8988T (cell line): ENCODE measurements at places on chromosomes 13 and 19.

DNA sequence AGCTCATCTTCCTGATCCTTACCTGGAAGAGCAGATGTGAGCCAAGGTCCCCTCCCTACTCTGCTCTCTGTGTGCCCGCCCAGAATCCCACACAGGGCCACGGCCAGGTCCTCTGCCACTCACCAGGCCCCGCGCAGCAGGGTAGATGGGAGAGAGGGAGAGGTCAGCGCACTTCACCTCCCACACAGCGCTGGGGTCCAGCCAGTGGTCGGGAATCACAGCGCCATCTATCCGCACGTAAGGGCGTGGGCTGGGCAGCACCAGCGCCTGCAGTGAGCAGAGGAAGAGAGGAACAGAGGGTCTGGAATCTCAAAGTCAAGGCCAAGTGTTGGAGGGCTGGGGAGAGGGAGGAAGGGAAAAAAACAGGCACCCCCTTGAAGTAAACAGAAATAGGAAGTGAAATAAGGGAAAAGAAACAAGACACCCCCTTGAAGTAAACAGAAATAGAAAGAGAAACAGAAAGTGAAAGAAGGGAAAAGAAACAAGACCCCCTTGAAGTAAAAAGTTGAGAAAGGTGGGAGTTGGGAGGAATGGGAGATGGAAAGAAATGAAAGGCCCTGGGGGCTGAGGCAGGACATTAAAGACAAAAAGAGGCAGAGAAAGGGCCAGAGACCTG is 7.0 kb upstream of the PLA2G4C start:
- DNase-seq: no peak

- no peak for DNase-seq
Measured at GRCh38 chr19:14339741-14340140, 41.5 kb upstream of the ADGRE5 start.

GRCh38 chr13:79403113-79403512 is 2.9 kb downstream of the RBM26 start:
- no peak for DNase-seq

DNA sequence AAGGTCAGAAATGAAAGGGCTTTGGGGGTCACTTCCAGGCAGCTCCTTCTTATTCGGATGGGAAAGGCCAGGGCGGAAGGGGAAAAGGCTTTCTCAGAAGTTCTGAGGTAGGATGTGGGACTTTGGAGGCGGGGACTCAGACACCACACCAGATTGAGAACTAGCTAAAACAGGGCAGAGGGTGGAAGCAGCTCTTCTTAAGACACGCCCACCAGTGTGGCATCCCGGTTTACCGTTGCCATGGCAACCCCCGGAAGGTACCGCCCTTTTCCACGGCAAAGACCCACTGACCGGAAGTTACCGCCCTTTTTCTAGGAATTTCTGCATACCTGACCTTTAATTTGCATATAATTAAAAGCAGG is 3.8 kb upstream of the LILRA5 start:
- DNase-seq: no peak

DNA sequence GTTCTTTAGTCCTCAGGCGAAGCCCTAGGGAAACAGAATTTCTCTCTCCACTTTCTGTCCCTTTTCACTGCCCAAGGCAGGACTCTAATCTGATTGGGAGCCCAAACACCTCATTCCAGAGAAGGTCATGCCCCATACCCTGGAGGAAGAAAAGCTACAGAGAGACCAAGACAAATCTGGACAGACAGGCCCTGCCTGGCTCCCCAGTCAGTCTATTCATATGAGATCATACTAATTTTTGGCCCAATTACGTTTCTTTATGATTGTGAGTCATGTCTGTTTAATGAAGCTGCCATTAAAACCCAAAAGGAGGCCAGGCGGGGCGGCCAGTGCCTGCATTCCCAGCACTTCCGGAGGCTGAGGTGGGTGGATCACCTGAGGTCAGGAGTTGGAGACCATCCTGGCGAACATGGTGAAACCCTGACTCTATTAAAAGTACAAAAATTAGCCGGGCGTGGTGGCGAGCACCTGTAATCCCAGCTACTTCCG is 3.3 kb upstream of the AP3D1 start:
- no peak for DNase-seq

DNA sequence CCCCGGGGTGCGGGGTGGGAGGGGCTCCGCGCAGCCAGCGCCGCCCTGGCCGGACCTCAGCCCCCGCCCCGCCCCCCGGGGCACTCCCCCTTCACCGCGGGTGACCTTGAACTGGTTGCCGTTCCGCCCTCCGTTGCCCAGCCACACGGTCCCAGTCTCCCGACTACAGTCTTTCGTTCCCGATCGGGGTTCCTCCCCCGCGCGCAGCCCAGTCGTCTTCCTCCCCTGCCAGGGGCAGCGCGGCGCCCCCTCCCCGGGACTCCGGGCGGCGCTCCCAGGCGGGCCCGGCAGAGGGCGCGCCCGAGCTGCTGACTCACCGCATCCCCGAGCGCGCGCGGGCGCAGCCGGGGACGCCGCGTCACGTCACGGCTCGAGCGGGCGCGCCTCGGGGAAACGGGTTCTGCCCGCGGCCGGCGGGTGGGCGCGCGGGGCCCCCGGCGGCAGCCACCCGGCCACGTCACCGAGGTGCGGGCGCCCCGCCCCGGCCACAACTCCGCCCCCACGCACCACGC is 459 bp downstream of the MIDN start:
- DNase-seq: peak; percentile 93

DNA sequence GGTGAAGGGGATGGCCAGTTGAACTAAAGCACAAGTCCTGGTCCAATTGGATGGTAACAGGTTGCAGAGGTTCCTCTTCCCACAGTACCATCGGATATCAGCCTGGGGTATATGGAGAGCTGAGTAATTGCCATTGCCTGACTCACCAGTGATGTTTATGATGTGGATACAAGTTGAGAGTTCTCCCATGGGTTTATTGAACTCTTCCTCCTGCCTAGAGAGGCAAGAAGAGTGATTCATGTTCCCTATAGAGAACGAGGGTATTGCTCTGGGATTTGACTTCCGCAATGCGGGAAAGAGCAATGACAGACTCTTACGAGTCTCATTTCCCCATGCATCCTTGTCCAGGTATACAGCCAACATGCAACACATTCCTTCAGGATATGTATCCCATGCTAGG is 111.3 kb upstream of the PCDH9 start:
- DNase-seq: no peak

- DNase-seq: no peak
Measured at GRCh38 chr19:6590827-6591319, at the start of gene CD70. Gene CD70, minus strand, starts transcription at chr19:6591150. Its CDS starts 148 bp downstream, at chr19:6591002.

DNA sequence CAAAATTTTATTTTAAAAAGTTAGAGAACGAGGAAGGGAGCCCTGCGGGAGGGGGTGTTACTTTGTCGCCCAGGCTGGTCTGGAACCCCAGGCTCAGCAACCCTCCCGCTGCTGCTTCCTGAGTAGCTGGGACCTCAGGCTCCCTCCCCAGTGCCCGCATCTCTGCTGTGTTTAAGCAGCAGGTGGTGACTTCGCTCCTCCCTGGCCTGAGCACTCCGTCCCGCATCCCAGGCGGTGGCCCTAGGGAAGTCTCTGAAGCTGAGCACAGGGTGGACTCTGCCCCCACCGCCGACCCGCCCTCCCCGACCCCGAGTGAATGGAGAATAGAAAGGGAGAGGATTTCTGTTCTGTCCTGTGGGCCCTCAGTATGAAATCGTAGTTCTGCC is 30.5 kb downstream of the ZNF701 start:
- DNase-seq: no peak

DNA sequence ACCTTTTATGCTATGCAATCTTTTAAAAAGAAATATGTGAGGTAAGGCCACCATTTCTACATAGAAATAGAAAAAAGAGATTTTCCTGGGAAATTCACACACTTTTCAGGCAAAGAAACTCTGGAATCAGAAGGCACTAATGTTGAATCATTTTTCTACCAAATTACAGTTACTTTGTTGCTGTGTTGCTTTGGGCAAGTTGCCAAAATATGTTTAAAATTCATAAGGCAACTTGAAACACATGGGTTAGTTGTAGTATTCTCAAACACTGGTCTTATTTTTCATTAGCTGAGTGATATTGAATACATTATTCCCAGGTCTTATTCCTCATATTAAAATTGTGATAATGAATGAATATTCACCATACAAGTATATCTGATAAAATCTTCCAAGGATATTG is 195.0 kb upstream of the SLITRK1 start:
- no peak for DNase-seq

DNA sequence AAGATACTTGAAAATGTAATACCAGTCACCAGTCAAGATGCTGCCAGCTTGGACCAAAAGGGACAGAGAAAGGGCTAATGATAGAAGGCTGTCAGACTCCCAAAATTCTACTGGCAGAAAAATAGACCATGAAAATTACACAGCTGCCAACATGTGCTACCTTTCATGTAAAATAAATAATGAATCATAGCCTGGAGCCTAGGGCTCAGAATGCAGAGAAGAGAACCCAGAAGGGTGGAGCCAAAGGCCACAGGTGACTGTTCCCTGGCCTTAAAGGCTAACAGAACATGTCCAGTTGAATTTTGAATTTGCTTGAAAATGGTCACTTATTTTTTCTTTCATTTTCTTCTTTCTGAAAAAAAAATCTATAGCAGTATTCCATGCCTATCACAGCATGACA is 1827.0 kb upstream of the MIR17HG start:
- DNase-seq: no peak

GRCh38 chr13:52933099-52933498 is 84.7 kb upstream of the PCDH8 start:
- DNase-seq: no peak

- peak; percentile 98 for DNase-seq
Measured at GRCh38 chr19:18419195-18419698, at the start of gene SSBP4. Gene SSBP4, plus strand, starts transcription at chr19:18419398. Its CDS starts 251 bp downstream, at chr19:18419649.

DNA sequence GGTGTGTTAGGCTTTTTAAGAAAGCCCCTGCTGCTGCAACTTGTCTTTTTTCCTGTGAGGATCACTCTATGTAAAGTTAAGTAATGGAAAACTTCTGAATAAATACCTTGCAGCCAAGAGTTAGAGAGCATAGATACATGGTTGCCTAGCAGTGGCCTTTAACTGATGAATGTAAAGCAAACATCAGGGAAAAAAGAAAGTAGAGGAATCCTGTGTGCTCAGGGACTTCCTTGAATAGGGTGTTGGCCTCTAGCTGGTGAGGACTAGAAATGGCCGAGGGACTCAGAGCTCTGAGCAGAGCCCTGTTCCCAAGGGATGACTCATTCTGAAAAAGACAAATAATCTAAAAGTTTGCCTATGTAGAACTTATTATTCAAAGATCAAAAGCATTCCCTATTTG is 135.7 kb downstream of the MIPEP start:
- no peak for DNase-seq

DNA sequence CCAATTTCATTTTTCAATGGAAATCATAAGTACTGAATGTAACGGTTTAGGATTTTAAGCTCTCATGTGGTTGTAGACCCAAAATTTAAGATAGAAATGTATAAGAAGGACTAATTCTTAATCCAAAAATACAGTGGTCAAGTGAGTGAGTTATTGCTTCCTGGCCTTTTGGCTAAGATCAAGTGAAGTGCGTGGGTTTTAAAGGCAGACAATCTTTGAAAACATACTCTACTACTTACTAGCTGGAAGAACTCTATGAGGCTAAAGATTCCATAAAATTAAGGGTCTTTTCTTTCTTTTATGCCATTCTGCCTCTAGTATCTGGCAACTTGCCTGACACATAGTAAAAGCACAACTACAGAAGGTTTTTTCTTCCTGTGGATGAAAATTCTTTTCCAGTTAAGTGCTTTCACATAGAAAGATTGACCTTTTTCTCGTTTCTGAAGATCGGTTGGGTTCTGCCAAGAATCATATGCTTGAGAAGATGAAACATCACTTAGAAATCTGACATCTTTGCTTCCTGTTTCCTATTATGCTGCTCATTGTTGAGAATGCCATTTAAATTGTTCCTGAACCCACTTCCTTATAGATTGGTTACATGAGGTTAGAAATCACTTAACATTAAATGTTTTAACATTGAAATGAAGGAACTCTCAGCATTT is 26.4 kb upstream of the SCEL start:
- no peak for DNase-seq

DNA sequence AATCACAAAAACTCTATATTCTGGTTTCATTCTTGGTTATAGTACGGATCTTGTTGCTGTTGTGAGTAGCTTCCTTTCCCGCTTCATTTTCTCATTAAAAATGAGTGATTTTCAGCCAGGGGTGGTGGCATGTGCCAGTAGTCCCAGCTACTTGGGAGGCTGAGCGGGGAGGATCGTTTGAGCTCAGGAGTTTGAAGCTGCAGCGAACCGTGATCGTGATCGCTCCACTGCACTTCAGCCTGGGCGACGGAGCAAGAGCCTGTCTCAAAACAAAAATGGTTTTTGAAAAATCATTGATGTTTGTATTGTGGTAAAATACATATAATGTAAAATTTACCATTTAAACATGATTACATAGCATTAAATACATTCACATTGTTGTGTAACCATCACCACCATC is 71.6 kb upstream of the TM9SF2 start:
- no peak for DNase-seq

- no peak for DNase-seq
Measured at GRCh38 chr13:71876648-71877255, 9.7 kb upstream of the DACH1 start.

GRCh38 chr19:37790244-37790925 is 11.0 kb upstream of the ZNF573 start:
- no peak for DNase-seq

DNA sequence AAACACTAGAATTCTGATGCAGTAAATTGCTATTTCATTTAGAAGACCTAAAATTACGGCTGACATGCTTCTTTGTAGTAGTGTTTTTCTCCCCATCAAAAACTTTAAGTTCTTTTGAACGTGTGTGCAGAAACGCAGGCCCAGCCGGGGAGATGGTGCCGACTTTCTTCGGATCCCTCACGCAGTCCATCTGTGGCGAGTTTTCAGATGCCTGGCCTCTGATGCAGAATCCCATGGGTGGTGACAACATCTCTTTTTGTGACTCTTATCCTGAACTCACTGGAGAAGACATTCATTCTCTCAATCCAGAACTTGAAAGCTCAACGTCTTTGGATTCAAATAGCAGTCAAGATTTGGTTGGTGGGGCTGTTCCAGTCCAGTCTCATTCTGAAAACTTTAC is 98.3 kb downstream of the TNFRSF19 start:
- DNase-seq: no peak

DNA sequence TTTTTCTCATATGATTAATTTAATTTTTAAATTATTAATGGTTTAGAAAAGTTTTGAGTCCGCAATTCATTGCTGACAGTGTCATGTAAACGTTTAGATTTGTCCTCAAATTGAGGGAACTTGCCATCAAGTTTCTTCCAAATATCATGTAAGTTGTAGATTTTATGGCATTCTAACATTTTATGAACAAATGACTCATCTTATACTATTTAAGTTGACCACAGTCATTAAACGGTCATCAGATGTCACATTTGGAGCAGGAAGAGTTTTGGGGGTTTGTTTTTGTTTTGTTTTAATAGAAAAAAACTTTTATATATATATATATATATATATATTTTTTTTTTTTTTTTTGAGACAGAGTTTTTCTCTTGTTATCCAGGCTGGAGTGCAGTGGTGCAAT is 4.3 kb downstream of the ZNF114 start:
- DNase-seq: no peak

- no peak for DNase-seq
Measured at GRCh38 chr19:944171-944567, 18.3 kb downstream of the ARID3A start.
